Right renal cortex interstitium (tissue), 3 donors: ENCODE measurements at places on chromosomes 6 and 20. TPM values are rescaled to one million over a fixed set of nuclear protein-coding genes. Genes with fewer than 3 reads are reported as not detected.

Gene MYBL2
- polyA plus RNA-seq: 23.4 TPM

Gene IRF4
- polyA plus RNA-seq: 0.15 TPM

Gene JPH2
- polyA plus RNA-seq: 1.4 TPM

Gene ALDH8A1
- 31.5 TPM for polyA plus RNA-seq

Gene WFDC5
- polyA plus RNA-seq: not detected

Gene PBOV1
- 0.10 TPM for polyA plus RNA-seq

Gene SLC12A5
- polyA plus RNA-seq: 1.2 TPM

Gene PHF3
- polyA plus RNA-seq: 69.6 TPM

Gene GNMT
- 0.64 TPM for polyA plus RNA-seq

Gene SYNDIG1
- 5.8 TPM for polyA plus RNA-seq

Gene PCIF1
- polyA plus RNA-seq: 45.2 TPM
